Small intestine (tissue), 16 donors: ENCODE measurements at places on chromosomes 5 and 9. TPM values are rescaled to one million over a fixed set of nuclear protein-coding genes. Genes with fewer than 3 reads are reported as not detected.

- H3K4me1 ChIP-seq, result no peaks in the 10 kb centered on the region
- peaks cover 8% of the 10 kb centered on the region for H3K36me3 ChIP-seq
- peak; percentile 96 for DNase-seq
- no peak within 1 kb of the TSS for H3K27ac ChIP-seq
These were observed at the start of gene SNAPC4 for GRCh38 chr9:136400038-136400834. SNAPC4 (minus strand) TSS chr9:136400170; CDS start chr9:136398428, 1,742 bp downstream.

DNA sequence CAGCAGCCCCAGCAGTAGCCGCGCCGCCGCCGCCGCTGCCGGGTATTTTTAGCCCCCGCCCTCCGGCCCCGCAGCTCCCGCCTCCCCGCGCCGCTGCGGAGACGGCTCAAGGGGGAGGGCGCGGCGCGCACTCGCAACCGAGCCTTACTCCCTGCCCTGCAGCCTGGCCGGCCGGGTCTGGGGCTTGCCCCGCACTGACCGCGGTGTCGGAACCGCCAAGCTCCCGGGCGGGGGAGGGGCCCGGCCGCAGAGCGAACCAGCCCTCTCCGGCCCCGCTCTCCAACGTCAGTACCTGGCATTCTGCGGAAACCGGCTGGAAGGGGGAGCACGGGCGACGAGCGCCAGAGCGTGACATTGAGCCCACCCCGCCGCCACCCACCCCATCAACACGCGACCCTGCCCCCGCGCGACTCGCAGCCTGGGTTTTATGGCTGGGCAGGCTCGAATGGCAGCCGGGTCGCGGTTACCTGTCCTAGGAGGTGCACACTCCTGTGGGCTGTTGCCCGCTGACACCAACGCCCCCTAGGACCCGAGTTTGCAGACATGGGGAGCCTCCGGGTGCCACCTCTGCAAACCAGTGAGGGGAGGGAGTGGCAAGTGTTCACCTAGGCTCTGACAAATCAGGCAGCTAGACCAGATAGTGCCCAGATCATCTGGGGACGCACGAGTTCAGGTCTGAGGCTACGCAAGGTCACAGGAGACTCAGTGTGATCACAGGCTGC, at the start of gene ACSL6:
ACSL6 (minus strand) TSS at position 37 of the 722 bp plus-strand sequence. CDS start 105 bp downstream, outside the sequence.
- peak within 1 kb of the TSS; percentile 64 for H3K4me3 ChIP-seq
- peaks cover 39% of the 10 kb centered on the region for H3K27me3 ChIP-seq
- H3K36me3 ChIP-seq, result no peaks in the 10 kb centered on the region
- DNase-seq, result peak; percentile 52
- H3K4me1 ChIP-seq, result peaks cover 4% of the 10 kb centered on the region

DNA sequence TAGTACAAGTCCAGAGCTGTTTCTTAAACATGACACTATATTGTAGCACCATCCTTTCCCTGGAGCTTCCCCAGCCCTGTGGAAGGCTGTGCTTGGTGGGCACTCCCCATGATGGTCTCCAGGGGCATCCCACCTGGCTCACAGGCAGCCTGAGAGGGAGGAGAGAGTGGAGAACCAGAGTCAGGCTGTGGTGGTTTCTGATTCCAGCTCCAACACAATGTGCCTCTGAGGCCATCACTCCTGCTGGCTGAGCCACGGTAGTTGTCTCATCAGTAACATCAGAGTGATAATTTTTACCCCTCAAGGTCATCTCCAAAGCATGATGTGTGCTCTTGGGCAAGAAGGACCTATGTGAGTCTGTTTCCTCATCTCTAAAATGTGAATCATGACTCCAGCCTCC, 398.0 kb downstream of the CDK5RAP2 start:
- no peak for DNase-seq
- H3K36me3 ChIP-seq, result no peaks in the 10 kb centered on the region
- H3K4me1 ChIP-seq, result no peaks in the 10 kb centered on the region
- no peak overlapping the region for H3K4me3 ChIP-seq

DNA sequence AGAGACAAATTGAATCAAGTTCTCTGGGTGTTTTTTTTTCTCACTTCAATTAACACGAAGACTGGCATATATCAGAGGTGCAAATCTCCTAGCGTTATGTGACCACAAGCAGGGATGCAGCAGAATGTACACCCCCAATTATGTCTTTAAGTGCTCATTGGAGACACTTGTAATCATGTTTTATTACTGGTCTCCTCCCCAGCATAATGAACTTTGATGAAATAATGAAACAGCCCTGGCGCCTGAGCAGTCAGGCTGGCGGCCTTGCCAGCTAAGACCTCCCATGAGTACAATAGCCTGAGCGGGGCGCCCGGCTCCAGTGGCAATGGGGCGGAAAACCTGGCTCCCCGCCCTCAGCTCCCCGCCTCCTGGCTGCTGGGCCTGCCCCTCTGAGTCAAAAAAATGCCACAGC, 209.4 kb upstream of the MSX2 start:
- no peaks in the 10 kb centered on the region for H3K36me3 ChIP-seq
- H3K4me3 ChIP-seq, result no peak overlapping the region
- H3K27me3 ChIP-seq, result peaks cover 4% of the 10 kb centered on the region
- no peak for DNase-seq
- no peak overlapping the region for H3K27ac ChIP-seq

Gene EIF4E1B
- not detected for polyA plus RNA-seq

Gene FST
- polyA plus RNA-seq, result not detected

Gene TEX48
- polyA plus RNA-seq, result not detected

DNA sequence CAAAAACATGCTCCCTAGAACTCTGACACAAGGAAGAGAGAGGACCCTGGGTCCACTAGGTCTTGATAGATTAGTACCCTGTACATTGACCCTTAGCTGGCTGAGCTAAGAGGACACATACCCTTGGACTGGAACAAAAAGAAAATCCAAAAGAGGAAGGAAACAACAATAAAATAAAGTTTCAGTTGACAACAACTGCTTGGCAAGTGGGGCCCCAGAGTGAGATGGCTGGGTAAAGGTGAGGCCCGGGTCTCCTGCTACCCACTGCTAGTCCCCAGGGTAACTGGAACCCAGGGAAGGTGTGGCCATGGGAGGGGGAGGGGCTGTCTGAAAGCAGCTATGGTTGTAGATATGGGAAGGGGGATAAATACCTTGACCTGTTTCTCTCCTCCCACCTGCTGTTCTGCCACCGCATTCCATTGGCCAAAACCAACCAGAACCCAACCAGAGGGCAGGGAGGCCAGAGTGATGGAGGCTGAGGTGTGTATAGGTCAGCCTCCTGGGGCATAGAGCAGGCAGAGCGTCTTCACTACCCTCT, 11.7 kb downstream of the TAL2 start:
- H3K36me3 ChIP-seq, result no peaks in the 10 kb centered on the region
- no peak overlapping the region for H3K27ac ChIP-seq
- no peak overlapping the region for H3K4me3 ChIP-seq

GRCh38 chr9:128887914-128888350, 6.0 kb downstream of the LRRC8A start:
- H3K36me3 ChIP-seq, result peaks cover 76% of the 10 kb centered on the region
- DNase-seq, result no peak
- H3K4me1 ChIP-seq, result peaks cover 7% of the 10 kb centered on the region
- H3K27me3 ChIP-seq, result no peaks in the 10 kb centered on the region
- no peak overlapping the region for H3K4me3 ChIP-seq
